Adrenal gland (tissue), 19 donors: ENCODE measurements at places on chromosomes 3 and 15.
A peak's percentile ranks its signal among the peaks of the same experiment; 100 is the strongest.

DNA sequence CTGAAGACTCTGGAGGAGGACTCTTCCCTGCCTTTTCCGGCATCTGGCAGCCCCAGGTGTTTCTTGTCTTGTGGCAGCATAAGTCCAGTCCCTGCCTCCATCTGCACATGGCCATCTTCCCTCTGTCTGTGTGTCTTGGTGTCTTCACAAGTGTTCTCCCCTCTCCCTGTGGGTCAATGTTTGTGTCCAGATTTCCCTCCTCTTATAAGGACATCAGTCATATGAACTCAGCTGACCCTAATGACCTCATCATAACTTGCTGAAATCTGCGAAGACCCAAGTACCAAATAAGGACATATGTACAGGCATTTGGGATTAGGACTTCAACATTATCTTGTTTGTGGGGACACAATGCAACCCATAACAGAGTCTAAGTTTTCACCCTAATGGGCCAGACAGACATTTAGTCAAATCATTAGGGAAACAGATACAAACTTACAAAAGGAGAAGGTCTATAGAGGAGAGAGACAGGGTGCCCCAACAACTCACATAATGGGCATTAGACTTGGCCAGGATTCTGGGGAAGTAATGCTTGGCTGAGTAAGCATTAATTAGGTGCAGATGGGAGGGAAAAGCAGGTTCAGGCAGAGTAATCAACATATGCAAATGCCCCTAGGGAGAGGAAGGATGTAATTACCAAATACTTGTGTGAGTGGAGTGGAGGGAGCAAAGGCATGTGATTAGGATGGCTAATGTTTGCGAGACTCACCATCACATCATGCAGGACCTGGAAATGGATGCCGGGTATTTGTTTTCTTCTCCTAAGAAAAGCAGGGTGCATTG is 372.8 kb upstream of the TBL1XR1 start:
- no peak for DNase-seq

DNA sequence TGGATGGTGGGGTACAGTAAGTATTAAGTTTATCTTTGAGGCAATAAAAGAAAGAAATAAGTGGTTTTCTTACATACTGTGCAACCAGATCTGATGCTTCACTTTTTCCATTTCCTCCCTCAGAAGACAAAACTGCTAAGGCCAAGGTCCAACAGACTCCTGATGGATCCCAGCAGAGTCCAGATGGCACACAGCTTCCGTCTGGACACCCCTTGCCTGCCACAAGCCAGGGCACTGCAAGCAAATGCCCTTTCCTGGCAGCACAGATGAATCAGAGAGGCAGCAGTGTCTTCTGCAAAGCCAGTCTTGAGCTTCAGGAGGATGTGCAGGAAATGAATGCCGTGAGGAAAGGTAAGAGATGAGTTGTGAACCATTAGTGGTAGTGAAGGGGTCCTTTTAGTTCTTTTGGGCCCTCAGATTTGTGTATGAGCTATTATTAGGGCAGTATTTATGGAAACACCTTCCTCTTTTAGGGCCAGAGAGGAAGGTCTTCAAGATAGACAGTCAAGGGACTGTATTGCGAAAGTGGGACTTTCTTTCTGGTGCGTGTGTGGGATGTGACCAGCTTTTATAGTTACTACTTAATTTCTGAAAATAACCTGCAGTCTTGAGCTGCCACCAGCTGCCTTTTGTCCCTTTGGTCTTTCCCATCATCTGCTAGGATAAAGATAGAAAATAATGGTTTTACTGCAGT is 4.6 kb downstream of the ALAS1 start:
- peak; percentile 74 for DNase-seq

DNA sequence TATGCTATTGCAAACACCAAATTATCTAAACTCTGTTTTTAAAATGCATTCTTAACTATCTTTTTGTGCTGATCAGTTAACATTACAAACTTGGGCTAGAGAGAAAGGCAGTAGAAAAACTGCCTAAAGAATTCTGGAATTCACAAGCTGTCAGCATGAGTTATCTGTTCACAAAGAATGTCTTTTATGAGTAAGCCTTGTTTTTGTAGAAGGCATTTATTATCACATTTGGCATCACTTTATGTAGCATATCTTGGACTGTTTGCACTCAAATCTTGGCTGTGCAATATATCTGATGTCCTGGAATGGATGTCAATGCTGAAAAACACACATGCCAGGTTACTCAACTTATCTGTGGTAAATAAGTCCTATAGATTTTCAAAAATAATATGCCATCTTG is 15.5 kb upstream of the BCHE start:
- no peak for DNase-seq

- DNase-seq, result no peak
Measured at GRCh38 chr3:36418296-36418695, 38.0 kb downstream of the STAC start.

DNA sequence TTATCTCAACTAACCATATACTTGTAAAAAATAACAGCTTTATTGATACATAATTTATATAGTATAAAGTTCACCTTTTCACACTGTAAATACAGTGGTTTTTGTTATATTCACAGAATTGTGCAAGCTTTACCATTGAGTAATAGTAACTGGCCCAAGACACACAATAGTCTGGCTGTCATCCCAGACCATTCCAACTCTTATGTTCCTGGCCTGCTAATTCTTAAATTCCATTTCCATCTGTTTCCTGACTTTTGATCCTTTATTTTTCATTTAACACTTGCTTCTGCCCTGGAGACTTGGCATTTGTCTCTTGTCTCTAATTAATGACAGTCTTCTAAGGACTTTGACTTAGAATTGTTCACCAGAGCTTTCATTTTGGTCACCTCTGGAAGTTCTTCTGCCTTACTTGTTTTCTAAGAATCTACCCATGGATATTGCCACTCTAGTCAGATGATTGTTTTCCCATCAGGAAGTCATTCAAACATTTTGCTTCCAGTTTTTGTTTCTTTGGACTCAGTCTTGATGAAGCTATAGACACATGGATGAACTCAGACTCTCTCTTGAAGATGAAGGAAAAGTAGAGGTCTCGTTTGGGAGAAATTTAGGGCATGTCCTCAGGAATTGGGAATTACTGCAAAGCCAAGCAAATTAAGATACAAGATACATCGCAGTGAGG is 27.2 kb upstream of the PLSCR4 start:
- peak; percentile 58 for DNase-seq
